NT2/D1 (cell line): ENCODE measurements at places on chromosomes 2 and 18.

DNA sequence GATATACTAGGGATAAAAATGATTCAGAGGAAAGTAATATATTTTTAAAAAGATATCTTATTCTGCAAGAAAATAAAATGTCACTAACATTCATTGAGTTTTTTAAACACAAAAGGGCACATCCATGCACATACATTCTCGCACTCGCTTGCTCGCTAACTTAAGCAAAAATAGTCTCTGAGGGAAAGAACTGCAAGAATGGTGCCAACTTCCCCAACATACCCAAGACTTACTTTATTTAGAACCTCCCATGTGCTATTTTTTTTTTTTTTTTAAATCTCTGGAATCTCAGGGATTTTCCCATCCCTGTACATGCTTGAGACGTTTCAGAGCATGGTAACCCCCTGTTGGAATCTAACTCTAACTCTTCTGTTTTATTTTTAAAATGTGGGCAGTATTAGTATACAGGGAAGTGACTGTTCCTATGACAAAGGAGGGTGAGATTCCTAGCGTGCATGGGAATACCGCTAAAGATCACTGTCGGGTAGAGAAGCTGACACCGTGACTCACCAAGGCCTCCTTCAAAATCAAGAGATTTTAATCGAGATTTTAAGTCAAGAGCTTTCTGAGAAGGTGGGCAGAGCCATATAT lies 187.9 kb upstream of the ZEB2 start:
- DNase-seq = no peak

DNA sequence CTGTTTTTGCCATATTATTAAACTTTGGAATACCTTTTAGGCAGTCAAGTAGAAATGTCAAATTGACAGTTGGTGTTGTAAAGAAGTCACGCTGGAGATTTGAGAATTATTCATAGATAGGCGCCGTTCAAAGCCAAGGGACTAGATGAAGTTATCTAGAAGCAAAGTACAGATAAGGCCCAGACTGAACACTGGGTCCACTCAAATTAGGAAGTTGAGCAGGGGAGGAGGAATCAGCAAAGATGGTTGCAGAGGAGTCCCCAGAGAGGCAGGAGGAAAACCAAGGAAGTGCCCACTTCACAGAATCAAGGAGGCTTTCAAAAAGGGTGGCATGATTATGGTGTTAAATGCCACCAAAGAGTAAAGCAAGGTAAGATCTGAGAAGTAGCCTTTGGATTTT lies 9.6 kb upstream of the ALS2 start:
- DNase-seq = no peak

DNA sequence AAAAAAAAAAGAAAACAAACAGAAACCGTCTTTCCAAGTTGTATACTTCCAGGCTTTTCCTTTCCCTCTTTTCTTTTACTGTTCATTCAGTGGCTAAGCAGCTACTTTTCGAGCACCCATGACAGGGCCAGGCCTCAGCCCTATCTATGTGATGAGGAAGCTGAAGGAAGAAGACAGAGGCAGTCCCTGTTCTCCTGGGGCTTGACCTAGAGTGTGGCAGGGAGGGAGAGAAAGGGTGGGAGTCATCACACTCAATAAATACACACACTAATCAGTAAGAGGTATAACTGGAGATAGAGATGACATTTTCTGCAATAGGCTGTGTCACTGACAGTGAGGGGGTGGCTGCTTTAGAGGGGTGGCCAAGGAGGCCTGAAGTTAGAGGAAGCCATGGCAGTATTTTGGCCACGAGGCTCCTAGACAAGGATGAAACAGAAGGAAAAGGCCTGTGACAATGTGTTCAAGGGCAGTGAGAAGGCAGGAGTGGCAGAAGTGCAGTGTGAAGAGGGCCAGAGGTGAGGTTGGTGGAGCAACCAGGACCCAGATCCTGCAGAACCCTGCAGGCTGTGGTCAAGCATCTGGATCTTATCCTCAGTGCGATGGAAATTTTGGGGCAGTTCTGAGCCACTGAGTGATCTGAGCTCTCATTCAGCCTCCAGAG lies 131.8 kb upstream of the TTC39C start:
- DNase-seq = no peak

DNA sequence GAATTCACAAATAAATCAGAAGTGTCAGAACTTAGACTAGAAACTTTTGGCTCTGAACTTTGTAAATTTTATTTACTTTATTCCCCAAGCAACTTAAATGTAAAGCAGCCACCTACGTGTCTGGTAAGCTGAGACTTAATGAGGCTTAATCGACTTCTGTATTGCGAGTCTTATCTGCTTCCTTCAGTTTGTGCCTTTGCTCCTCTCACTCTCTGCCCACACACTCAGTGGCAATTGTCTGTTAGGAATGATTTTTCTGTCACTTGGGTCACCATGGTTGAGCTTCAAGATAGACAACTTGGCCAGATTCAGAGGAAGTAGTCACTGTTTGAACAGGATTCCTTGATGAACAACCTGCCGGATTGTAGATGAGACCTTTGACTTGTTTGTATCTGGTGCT lies 691.4 kb upstream of the FSHR start:
- DNase-seq = no peak

DNA sequence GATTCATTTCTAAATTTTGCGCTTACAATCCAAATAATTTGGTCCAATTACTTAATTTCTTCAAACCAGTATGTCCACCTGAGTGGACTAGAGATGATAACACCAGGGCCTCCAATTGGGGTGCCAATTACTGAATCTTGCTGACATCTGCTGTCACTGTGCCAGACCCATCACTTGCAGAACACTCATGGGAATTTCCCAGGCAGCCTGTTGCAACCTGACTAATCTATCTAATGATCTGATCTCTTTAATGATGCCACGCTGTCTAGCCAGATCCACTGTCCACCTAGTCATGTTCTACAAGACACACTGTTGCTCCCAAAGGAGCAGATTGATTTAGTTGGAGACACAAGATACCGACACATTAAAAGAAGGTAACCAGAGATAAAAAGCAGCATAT lies 11.8 kb upstream of the LRP1B start:
- no peak for DNase-seq

- DNase-seq = no peak
Observed at GRCh38 chr2:46164529-46165301, 132.5 kb upstream of the EPAS1 start.

GRCh38 chr18:74397572-74397971 lies 59.5 kb downstream of the DIPK1C start:
- DNase-seq = no peak

GRCh38 chr2:191645434-191646162 lies 32.3 kb upstream of the NABP1 start:
- no peak for DNase-seq

GRCh38 chr18:12885500-12885899 lies 1.5 kb upstream of the PTPN2 start:
- peak; percentile 65 for DNase-seq

GRCh38 chr2:161166538-161167409 lies 6.5 kb downstream of the TANK start:
- DNase-seq = no peak

GRCh38 chr2:217832115-217832514 lies 170.7 kb downstream of the TNS1 start:
- DNase-seq = no peak

DNA sequence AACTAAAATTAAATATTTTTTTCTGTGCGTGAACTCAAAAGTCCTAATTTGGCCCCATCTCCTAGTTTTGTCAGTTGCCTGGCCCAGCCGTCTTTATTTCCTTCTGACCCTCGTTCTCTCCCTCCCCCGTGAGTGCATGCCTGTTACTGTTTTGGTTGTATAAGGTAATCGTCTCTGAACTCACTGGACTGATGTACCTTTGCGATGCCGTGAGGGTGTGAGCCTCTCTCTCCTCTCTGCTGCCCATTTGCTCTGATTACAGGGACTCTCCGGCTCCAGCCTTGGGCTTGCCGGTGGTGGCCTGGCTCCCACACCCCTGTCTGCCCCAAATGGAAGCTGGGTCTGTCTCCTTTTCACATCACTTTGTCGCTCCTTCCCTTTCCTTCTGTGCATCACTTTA lies 66.5 kb upstream of the RBM44 start:
- DNase-seq = no peak

GRCh38 chr2:124426122-124426521 lies 401.0 kb downstream of the CNTNAP5 start:
- no peak for DNase-seq

DNA sequence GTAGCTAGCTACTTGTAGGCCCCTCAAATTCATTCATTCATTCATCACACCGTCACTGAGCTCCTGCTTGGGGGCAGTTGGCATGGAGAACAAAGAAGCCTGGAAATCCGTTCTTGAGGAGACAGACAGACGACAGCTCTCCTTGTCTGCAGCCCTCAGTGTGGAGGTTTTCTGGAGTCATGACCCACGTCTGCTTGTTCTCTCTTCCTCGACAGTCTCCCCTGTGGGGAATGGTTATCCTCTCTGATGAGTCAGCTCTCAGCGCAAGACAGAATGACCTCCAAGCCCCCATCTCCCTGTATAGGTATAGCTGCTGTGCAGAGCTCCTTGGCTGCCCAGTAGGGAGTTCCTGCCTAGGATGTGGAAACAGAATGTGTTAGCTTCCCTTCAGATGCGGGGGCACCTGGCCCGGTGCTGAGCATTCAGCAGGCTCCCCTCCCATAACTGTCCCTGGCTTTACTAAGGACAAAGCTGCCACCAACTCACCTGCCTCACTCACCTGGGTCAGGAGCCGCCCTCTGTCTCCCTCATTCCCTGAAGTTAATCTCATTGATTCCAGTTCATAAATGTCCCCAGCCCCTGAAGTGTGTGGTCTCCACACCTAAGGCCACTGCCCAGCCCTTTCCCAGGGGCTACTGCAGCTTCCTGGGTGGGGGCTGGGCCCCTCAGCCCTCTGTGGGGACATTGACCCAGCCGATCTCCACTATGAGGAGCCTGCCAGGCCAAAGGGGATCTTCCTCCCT lies 124.7 kb downstream of the ACKR3 start:
- DNase-seq = no peak

DNA sequence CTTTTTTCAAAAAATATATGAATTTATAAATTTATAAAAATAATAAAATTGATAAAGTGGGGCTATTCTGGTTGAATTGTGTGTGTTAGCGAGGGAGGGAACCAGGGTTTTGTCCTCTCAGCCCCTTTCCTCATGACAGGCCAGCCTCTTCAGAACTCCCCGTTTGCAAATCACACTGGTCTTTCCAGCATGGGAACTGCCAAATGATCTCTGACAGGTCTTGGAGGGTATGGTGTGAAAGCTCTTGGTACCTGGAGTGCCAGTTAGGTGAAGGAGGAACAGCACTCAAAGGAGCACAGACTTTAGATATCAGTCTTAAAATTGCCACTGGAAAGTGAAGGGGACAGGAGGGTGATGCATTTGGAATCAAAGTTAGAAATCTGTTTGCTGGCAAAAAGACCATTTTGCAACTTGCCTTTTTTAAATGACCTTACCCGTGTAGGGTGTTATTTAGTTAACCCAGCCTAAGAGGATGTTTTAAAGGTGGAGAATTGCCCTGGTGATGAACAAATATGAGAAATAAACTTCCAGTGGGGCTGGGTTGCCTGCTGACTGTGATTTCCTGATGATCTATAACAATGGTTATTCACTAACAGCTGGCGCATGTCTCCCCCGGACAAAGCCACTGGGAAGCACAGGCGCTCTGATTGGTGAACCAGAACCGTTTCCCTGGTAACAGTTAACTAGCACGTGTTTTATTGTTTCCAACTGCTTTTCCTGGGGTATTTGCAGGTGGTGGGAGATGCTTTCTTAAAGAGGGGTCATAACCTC lies 85.3 kb upstream of the EFEMP1 start:
- peak; percentile 49 for DNase-seq

GRCh38 chr2:10208736-10209135 lies 86.2 kb downstream of the RRM2 start:
- DNase-seq = no peak

DNA sequence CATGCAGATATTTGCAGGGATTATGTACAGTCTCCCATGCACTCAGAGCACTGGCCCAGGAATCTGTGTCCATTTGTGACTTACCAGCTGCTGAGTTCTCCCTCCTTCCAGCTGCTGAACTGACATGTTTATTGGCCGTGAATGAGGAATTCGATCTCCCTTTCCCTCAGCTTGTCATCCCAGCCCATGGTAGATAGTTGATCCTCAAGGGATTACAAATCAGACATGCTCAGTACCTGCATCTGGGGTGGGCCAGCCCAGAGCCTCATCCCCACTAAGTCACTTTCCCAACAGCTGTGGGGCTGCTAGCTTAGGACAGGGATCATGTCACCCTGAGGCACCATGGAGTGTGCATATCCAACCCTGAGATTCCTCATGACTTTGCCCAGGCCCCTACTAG lies 1284.9 kb upstream of the LRRTM1 start:
- no peak for DNase-seq

- no peak for DNase-seq
Observed at GRCh38 chr18:25322806-25323205, 29.2 kb downstream of the ZNF521 start.

GRCh38 chr18:56986829-56987228 lies 160.1 kb upstream of the BOD1L2 start:
- DNase-seq = peak; percentile 60

DNA sequence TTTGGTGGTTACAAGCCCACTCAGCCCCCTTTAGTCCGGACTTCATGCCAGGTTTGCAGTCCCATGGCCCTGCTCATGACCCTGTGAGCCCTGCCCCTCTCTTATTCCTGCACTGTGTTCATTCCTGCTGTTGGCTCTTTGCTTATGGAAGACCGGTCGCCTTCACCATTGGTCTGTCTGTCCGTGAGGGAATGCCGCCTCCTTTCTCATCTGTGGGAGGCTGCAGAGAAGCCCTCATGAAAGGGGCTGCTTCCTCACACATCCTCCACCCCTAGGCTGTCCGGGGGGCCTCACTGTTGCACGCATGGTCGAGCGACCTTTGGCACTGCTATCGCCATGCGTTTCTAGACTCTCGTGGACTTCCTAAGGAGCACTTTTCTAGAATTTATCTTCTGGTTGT lies 16.3 kb downstream of the SH3RF3 start:
- no peak for DNase-seq

GRCh38 chr2:121662656-121663055 lies 13.4 kb upstream of the CLASP1 start:
- DNase-seq = no peak

DNA sequence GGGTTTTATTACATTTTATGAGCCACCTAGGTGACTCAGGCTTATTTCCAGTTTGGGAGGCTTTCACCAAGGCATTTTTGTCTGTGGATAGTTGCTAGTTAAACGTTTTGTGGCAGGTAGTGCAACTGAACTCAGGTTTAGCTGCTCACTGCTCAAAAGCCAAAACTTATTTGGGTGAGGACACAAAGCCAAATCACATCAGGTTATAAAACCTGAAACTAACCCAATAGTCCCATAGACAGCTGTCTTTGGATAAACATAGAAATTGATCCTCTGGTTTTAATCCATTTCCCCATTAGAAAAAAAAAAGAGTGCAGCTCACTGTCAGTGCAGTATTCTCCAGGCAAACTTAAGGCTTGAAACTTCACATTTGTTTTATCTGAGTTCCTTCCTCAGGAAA lies 362.6 kb upstream of the TFPI start:
- DNase-seq = no peak

DNA sequence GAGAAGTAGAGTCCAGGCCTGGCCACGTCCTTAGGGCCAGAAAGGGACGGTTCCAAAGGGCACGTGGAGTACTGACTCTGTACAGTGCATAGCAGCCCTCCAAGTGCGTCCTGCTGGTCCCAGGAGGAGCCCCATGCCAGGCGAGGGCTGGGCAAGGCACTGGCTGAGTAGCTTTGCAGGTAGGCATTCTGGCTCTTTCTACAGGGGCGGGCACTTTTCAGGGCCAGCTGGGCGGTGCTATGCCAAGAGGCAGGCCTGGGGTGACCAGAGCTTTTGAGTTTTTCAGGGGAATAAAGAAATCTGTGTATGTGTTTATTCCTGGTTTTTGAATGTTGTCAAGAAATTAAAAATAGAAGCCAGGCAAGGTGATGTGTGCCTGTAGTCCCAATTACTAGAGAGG lies 15.4 kb upstream of the GLI2 start:
- no peak for DNase-seq

GRCh38 chr2:25309402-25309801 lies 32.3 kb downstream of the DNMT3A start:
- DNase-seq = peak; percentile 72
